ENCODE measurements at places on chromosomes 16 and 17.

- no peak overlapping the region for H3K4me3 ChIP-seq
- H3K27me3 ChIP-seq: peaks cover 13% of the 10 kb centered on the region
- H3K36me3 ChIP-seq: no peaks in the 10 kb centered on the region
- no peaks in the 10 kb centered on the region for H3K4me1 ChIP-seq
- no peak overlapping the region for H3K27ac ChIP-seq
Observed at GRCh38 chr17:60157487-60158040, 7.8 kb downstream of the CA4 start.

GRCh38 chr17:8630227-8630801 lies at the start of gene MYH10:
Gene MYH10, minus strand, starts transcription at chr17:8630725. Its CDS starts 7,479 bp downstream, at chr17:8623246.
- peaks cover 12% of the 10 kb centered on the region for H3K4me1 ChIP-seq
- H3K27ac ChIP-seq: peak within 1 kb of the TSS; percentile 78
- H3K4me3 ChIP-seq: peak within 1 kb of the TSS; percentile 99
- H3K36me3 ChIP-seq: no peaks in the 10 kb centered on the region

DNA sequence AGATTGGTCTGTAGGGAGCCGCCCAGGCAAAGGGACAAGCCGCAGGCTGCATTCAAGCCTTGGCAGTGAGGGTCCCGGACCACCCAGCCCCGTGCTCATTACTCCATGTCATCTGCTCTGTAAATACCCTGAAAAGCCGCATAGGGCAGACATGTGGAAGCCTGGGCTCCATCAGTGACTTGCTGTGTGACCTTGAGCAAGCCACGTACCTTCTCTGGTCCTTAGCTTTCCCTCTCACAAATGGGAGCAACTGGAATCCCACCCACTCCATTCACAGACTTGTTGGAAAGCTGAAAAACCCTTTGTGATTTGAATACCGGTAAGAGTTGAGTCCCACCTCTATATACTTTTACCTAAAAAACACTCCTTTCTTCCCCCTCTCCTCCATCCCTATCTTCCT lies 11.9 kb downstream of the CAMKK1 start:
- H3K36me3 ChIP-seq: no peaks in the 10 kb centered on the region
- peaks cover 2% of the 10 kb centered on the region for H3K4me1 ChIP-seq
- H3K27ac ChIP-seq: no peak overlapping the region
- no peaks in the 10 kb centered on the region for H3K27me3 ChIP-seq
- H3K4me3 ChIP-seq: no peak overlapping the region

DNA sequence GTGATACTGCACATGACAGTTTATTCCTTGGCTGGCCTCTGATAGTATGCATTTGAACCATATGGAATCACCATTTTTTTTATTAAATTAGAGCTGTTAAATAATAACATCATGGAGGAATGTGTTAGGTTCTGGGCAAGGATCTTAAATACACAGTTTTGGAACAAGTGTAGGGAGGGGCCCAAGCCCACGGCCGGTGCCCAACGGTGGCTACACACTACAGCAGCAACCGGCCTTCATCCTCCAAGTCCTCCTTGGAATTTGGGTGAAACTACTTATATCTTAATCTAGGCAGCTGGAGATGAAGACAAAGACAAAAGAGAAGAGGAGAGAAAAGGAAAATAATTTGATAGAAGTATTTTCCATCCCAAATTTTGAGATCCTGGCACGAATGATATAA lies 35.6 kb downstream of the ZFHX3 start:
- no peak overlapping the region for H3K27ac ChIP-seq
- peaks cover 17% of the 10 kb centered on the region for H3K27me3 ChIP-seq
- H3K36me3 ChIP-seq: no peaks in the 10 kb centered on the region
- no peak overlapping the region for H3K4me3 ChIP-seq

GRCh38 chr17:45318561-45319230 lies 1.9 kb upstream of the MAP3K14 start:
- H3K4me3 ChIP-seq: peak overlapping the region; percentile 23
- no peak for DNase-seq
- H3K36me3 ChIP-seq: peaks cover 7% of the 10 kb centered on the region
- peaks cover 51% of the 10 kb centered on the region for H3K4me1 ChIP-seq

- H3K27ac ChIP-seq: peak overlapping the region; percentile 85
- H3K36me3 ChIP-seq: no peaks in the 10 kb centered on the region
- no peak for DNase-seq
- no peaks in the 10 kb centered on the region for H3K27me3 ChIP-seq
- peak overlapping the region; percentile 71 for H3K4me3 ChIP-seq
- no peaks in the 10 kb centered on the region for H3K4me1 ChIP-seq
Observed at GRCh38 chr16:1431497-1432270, 806 bp downstream of the PERCC1 start.

DNA sequence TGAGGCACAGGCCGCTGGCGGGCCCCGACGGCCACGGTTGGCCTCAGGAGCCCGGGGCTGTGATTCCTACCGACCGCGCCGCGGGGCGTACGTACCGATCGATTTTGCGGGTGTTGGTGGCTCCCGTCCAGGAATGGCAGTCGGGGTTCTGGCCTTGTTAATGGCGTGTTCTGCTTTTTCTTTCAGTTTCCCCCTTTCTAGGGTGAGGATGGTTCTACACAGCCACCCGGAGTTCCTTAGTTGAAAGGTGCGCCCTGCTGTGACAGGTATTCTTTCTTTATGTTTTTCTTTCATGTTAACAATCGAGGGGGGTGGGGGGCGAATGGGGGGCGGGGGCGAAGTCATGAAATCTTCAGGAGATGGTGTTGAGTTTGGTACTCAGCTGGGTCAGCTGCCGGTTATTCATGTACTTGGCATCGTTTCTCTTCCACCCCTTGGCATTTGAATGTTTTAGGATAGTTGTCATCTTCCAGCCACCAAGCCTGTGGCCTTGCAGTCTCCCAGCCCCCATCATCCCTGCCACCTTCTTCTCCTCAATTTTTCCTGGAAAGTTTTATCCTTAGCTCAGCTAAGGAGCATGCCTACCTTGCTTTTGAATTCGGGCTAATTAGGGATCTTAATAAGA lies 802 bp downstream of the CYLD start:
- peak overlapping the region; percentile 96 for H3K4me3 ChIP-seq
- DNase-seq: no peak
- peak overlapping the region; percentile 90 for H3K27ac ChIP-seq
- H3K27me3 ChIP-seq: no peaks in the 10 kb centered on the region
- peaks cover 29% of the 10 kb centered on the region for H3K36me3 ChIP-seq
